ENCODE measurements at places on chromosomes 4 and X. TPM values are rescaled to one million over a fixed set of nuclear protein-coding genes. Genes with fewer than 3 reads are reported as not detected.

DNA sequence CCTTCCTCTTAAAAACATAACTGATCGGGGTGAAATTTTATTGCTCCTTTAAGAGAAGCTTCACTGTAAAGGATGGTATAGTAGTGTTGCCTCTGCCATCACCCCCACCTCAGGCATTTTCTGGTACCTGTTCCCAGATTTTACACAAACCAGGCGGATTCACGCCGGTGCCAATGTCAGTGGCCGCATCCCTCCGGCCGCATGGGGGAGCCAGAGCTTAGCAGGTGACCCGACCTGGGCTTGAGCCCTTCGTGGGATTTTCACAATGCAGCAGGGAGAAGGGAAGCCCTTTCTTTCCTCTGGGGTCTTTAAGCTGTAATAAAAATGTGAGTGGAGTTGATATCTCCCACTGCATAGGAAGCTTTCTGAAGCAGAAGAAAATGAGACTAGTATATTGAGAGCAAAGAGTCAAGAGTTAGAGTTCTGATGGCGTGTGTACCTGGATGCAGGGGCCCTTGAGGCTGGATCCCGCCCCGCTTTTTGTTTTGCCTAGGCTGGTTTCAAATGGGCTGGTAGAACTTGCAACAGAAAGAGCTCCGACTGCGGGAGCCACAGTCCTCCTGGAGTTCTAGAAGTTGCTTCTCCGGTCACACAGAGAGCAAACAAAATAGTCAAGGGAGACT, 59.4 kb downstream of the POLR2B start:
- peak; percentile 47 for DNase-seq

- no peak for DNase-seq
Measured at GRCh38 chr4:124866301-124866700, 153.8 kb upstream of the ANKRD50 start.

DNA sequence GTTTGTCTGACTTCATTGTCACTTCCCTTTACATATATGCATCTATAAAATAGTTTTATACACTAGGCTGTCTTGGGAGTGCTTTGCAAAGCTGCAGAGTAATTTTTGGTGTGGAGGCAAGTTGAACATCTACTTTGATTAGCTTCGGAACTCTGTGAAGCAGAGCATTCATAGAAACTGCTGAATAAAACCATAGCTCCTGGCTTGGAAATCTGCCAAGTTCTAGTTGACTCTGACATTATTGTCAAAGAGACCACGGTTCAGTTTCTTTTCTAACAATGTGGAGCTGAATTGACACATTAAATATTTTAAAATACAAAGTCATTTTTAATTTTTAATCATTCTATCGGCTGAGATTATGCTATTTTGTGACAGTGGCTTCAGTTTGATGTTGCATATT, 335.0 kb downstream of the BMPR1B start:
- DNase-seq, result no peak

DNA sequence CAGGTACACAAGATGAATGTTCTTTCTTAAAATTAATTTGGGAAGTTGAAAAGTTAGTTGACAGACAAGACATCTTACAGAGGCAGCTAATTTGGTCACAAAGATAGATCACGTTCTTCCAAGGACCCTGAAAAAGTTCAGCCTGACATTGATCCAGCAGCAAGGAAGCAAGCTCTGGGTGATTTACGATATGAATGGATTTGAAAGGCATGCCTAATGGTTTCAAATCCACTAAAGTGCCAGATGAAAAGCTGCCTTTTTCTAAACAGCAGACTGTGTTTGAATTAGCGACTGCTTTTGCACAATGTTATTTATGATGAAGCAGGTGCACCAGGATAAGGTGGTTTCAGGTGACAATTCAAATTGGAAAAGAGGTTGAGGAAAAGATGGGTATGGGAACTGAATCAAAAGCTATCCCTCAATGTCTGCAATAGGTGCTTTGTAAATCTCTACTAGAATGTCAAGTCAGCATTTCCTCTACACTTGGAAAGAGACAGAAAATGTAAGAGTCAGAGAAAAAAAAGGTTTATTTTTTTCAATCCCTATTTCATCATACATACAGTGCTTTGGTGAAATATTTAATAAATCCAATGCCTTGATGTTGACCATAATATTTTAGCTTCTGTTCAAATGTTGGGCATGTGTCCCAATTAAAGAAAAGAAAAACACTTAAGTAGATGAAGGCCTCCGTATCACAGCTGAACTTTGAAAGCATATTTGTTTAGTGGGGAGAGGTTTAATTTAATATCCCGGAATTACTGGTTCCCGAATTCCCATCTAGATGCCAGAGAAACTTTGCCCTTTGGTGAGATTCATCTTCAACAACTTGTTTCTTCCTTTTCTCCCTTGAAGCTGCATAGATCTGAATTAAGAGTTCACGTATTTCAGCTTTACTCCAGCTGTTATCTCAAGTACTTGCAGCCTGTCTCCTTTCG, 6.0 kb downstream of the RASGEF1B start:
- no peak for DNase-seq

DNA sequence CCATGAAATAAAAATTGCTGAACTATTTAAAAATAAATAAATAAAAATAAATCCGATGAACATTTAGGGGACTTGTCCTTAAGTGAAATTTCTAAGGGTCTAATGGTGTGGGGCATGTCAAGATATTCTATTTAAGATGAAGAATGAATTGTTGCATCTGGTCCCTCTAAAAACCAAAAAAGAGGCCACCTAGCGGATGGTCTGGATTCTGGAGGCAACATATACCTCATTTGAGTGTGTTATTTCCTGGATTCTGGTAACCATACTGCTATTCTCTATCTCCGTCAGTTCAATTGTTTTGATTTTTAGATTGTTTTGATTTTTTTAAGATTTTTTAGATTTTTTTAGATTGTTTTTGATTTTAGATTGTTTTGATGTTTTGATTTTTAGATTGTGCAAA, 28.3 kb downstream of the AGTR2 start:
- no peak for DNase-seq

DNA sequence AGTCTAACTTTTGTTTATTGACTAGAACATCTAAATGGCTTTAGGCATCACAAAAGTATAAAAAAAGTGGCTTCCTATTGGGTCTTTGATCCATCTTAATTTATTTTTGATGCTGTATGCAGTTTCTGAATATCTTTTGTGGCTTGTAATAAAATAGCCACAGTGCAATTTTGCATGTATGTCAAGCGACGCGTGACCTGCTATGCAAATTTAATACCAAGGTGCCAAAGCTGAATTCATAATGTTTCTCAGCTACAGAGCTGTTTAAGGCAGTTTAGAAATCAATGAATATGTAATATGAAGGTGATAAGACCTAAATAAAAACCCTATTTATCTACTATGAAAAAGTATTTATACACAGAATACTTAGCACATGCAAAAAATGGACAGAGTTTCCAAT, 197.8 kb downstream of the AFF2 start:
- no peak for DNase-seq

GRCh38 chr4:108166038-108166437, 2.7 kb downstream of the LEF1 start:
- no peak for DNase-seq

The MSX1 gene
- 1.4 TPM for polyA plus RNA-seq

DNA sequence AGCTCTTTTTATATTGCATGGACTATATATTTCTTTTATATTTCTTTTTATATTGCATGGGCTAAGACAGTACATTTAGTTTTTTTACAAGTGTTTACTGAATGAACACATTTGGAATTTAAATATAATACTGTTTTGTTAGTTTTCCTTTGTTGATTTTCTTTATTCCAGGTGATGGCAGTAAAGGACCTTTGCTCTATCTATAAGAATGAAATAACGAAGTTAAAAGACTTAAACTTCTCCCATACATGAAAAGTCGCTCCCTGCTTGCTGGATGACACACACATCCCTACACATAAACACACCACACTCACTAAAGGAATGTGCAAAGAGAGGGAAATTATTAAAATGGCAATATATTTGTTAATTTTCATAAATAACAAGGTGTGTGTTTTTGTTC, 102.5 kb upstream of the ANXA10 start:
- DNase-seq, result no peak

GRCh38 chr4:77376788-77377460, 219.9 kb downstream of the CCNG2 start:
- no peak for DNase-seq

The SSX1 gene
- polyA plus RNA-seq, result not detected

The VCX3A gene
- not detected for polyA plus RNA-seq

The FRG2 gene
- polyA plus RNA-seq, result not detected

The LPAR4 gene
- 24.2 TPM for polyA plus RNA-seq

The CTAG1A gene
- not detected for polyA plus RNA-seq

The POU4F2 gene
- polyA plus RNA-seq, result not detected

- no peak for DNase-seq
Measured at GRCh38 chrX:107541244-107541643, 87.1 kb upstream of the PRPS1 start.

DNA sequence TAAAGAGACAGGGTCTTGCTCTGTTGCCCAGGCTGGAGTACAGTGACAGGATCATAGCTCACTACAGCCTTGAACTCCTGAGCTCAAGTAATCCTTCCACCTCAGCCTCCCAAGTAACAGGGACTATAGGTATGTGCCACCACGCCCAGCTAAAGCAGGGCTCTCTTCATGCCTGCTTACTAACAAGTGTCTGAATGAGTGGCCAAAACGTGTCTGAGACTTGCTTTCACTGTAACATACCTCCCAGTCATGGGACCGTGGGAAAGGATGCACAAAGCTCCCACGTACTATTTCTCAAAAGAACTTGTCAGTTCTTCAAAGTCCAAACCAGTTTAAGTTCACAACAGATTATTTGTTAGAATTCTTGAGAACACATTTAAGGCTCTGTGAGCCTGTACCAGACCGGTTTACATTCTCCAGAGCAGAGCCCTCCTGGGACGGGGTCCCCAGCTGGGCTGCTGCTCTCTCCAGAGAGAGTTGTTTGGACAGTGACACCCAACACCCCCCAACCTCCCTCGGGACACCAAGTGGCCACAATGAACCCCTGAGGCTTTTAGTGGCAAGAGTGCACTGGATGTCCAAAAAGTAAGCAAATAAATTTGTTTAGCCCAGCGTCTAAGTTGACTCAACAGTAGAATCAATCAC, 24.1 kb downstream of the SH3KBP1 start:
- DNase-seq, result no peak

The RBPJ gene
- 68.8 TPM for polyA plus RNA-seq

DNA sequence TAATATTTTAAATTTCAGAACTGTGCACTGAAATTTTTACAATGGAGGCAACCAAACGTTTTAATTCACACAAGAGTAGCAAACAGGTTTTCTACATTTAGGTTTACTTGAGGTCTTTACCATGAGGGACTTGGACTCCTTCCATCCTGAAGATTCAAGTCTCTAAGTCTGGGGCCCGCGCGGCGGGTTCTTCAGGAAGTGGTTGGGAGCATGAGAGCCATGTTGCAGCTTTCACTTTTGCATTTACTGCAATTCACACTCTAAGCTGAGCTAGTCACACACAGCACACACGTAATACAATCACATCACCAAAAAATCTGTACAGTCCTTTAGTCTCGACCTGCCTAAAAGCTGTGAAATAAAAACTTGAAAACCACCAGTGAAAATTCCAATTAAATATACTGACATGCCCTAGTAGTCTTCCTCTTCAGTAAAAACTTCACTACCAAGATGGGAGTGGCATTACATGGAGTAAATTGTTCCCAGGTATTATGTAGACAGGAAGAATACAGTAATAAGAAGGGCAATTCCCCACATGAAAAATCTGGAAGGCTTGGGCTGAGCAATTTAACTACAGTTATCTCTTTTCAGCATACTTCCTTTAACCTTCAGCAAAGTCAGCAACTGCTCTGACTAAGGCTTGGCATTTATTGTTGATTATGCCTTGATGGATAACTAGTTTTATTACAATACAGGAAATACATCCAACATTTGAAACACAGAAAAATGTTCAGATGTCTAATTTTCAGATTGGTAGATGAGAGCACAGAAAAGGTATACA, 571.1 kb upstream of the DIPK2B start:
- DNase-seq, result no peak

DNA sequence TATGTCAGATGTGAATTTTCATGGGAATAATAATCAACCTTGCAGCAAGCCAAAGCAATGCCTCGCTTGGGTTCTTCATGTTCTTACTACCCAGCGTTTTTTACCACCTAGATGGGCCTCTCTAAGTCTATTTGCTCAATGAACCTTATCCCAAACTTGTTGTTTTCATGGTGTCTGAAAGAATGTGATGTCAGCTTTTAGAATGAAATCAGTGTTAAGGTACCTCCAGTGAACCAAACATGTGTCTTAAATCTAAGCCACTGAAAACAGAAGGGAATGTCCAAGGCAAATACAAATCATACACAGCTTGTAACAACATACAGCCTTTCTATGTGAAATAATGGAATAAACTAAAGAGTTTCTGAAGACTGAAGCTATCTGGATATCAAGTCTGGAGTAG, 6.7 kb downstream of the EPGN start:
- DNase-seq, result no peak

DNA sequence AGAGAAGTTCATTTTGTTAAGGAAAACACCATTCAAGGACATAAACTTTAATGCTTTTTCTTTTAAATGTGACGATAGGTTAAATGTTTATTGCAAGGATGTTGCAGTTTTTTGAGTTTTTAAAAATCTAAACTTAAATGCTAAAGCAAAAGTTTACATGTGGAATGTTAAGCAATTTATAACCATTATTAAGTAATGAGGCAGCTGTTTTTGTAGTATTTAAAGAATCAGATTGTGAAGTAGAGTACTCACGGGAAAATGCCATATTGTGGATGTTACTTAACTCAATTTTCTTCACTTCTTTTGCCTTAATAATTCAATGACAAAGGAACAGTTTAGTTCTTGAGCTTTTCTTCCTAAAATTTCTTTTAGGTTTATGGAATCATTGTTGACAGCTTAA, 43.5 kb downstream of the UBE2K start:
- DNase-seq, result no peak

DNA sequence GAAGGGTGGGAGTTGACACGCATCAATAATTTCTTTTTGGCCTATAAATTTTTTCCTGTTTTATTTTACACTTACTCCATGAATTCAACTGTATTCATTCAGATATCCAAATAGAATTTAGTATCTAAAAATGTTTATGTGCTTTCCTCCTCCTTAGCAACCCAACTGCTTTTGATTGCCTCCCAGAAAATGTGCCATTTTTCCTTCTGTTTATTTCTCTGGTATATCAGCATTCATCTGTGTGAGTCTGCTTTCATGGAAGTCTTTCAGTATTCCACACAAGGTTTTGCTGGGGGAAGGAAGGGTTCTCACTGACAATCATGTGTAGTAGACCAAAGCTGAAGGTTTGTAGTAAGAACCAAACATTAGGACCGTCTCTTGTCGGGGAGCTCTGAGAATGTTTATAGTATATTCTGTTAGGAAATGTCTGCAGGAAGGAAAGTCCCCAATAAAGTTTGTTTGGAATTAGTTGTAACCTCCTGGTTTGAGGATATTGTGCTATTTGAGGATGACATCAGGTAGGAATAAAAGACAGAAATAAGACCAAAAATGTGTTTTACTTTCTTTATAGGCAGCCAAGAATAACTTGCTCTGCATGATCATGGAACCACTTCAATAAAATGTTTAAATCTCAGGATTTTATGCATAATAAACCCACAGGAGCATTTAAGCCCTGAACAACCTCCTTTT, 673.6 kb upstream of the INTU start:
- DNase-seq, result no peak

DNA sequence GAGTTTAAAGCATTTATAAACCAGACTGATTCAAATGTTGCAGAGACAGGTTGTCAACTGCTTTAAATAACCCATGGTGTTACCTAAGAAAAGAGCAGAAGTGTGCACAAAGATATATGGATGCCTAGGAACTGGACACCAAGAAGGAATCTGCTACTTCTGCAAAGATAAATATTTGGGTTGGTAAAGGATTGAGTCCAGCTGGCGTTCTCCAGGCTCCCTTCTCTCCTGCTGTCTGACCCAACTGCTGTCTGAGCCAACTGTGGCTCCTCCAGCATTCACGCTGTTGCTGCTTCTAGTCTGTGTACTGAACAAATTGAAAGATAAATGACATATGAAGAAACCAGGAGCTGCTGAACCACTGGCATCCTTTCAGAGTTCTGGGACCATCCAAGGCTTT, 1167.8 kb upstream of the PRKX start:
- DNase-seq, result peak; percentile 5

Data from renal cortex interstitium (tissue), 15 donors.